CD4-positive, alpha-beta T cell (primary cell): ENCODE measurements at places on chromosomes 7 and 10.
A peak's percentile ranks its signal among the peaks of the same experiment; 100 is the strongest.

DNA sequence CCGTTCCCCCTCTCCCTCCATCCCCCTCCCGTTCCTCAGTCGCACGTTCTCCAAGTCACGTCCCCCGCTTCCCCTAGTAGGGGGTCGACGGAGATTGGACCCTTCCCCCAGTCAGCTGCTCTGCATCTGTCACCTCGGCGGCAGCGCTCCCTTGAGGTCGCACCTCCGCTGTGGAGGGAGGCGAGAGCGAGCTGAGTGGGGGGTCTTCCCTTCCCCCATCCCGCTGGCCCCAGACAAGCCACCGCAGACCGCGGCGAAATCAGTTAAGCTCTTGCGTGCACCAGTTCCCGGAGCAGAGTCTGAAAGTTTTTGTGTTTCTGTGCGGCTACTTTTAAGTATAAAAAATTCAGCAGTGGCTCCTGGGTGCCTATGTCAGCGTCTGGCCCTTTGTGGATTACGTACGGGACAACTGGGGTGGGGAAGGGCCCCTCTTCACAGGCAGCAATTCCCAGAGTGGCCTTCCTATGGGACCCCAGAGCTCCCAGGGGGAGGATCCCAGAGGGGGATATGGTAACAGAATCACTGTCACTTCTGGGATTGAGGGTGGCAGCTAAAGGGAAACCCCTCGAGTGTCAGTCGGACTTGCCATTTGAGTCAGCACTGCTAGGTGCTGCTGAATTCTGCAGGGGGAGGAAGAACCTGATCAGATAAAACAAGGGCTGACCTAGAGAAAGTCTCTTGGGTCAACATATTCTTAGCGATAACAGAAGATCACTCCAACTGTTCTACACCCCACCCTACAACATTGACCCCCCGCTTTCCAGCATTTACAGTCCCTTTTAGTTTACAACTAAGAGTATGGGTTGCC lies 12.5 kb upstream of the DDIT4 start:
- peaks cover 80% of the 10 kb centered on the region for H3K4me1 ChIP-seq
- H3K27me3 ChIP-seq = no peaks in the 10 kb centered on the region

DNA sequence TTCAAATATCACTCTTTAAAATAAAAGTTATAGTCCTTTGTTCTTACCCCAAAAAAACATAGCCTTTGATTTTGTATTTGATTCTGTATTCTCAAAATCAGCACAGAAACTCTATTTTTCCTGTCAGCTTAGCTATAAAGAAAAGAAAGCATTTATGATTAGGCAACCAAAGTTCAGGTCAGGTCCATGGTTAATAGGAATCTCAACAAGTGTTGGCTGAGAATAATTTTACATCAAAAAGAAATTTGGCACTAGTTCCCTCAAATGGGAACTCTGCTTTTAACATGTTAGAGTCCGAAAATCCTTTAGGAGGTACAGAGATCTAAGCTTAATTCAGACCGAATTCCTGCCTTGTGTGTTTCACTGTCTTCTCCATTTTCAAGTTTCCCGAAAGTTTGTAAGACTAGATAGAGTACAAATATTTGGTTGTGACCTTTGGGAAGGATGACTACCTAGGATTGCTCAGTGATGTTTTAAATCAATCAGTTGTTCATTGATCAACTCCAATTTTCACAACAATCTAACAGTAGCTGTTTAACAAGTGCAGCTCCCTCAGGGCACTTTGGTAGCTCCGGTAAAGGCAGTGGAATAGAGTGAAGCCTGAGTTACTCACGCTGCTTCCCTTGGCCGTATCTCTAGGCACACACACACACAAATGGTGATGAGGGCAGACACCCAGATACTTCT lies 8.8 kb upstream of the ENO4 start:
- DNase-seq = no peak
- H3K4me1 ChIP-seq = no peaks in the 10 kb centered on the region
- H3K27ac ChIP-seq = no peak overlapping the region
- no peaks in the 10 kb centered on the region for H3K36me3 ChIP-seq

- no peaks in the 10 kb centered on the region for H3K27me3 ChIP-seq
- H3K4me3 ChIP-seq = no peak overlapping the region
- no peak for DNase-seq
Measured at GRCh38 chr10:75498884-75499350, 67.5 kb downstream of the LRMDA start.

DNA sequence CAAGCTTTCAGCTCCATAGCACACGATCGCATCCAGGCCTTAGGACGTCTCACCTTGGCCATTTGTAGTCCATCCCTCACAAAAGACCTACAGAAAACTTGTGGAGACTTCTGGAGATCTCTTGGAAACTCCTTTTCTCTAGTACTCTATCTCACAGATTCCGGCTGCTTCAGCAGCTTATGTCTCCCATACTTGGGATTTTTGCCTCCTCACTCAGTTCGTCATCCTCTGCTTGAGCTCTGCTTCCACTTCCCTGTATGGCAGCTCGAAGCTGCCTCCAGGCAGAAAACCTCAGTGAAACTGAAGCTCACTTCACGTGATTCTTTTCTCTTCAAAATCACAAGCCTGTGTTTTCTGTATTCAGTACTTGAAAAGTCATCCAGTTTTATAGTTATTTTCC lies 178.7 kb upstream of the GDF10 start:
- H3K4me1 ChIP-seq = no peaks in the 10 kb centered on the region
- DNase-seq = no peak
- H3K27ac ChIP-seq = no peak overlapping the region
- no peaks in the 10 kb centered on the region for H3K27me3 ChIP-seq

DNA sequence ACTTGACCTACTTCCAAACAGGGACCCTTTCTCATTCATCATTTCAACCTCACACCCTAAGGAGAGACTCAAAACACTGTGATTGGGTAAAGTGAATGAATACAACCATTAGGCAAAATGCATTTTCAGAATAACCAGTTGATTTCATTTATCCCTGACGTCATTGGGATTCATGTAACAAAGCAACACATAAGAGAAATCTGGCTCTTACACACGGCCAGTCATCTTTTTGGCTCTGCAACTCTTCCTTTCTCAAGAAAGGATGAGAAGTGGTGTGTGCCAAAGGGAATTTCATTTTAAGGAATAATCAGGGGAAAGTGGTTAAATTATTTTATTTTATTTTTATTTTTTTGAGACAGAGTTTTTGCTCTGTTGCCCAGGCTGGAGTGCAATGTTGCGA lies 83.1 kb downstream of the CPVL start:
- H3K4me3 ChIP-seq = no peak overlapping the region
- no peaks in the 10 kb centered on the region for H3K27me3 ChIP-seq
- H3K4me1 ChIP-seq = no peaks in the 10 kb centered on the region
- no peak for DNase-seq
- H3K36me3 ChIP-seq = no peaks in the 10 kb centered on the region

- H3K27ac ChIP-seq = no peak overlapping the region
- H3K27me3 ChIP-seq = no peaks in the 10 kb centered on the region
- DNase-seq = no peak
- H3K4me1 ChIP-seq = no peaks in the 10 kb centered on the region
- no peak overlapping the region for H3K4me3 ChIP-seq
- H3K36me3 ChIP-seq = no peaks in the 10 kb centered on the region
Measured at GRCh38 chr7:17552952-17553351, 254.5 kb downstream of the AHR start.

- no peak overlapping the region for H3K4me3 ChIP-seq
- H3K27ac ChIP-seq = no peak overlapping the region
- no peak for DNase-seq
- no peaks in the 10 kb centered on the region for H3K4me1 ChIP-seq
Measured at GRCh38 chr10:129894698-129895097, 69.4 kb downstream of the EBF3 start.

DNA sequence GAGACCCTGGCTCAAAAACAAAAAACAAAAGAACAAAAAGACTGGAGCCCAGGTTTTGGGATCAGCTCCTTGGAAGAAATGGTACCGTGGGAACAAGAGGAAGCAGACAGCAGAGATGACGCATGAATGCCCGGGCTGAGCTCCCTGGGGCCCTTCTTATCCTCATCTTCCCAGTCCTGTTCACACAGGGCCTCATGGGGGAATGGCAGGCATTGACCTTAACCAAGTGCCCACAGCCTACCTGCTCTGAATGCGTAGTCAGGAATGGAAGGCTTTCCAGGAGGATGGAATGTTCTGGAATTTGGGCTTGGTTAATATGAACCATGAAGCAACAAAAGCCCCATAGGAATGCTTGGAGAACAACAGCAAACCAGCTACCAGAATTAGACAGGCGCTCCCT lies 154.7 kb downstream of the PRPF18 start:
- H3K4me3 ChIP-seq = no peak overlapping the region
- no peak overlapping the region for H3K27ac ChIP-seq
- H3K36me3 ChIP-seq = no peaks in the 10 kb centered on the region
- no peak for DNase-seq

DNA sequence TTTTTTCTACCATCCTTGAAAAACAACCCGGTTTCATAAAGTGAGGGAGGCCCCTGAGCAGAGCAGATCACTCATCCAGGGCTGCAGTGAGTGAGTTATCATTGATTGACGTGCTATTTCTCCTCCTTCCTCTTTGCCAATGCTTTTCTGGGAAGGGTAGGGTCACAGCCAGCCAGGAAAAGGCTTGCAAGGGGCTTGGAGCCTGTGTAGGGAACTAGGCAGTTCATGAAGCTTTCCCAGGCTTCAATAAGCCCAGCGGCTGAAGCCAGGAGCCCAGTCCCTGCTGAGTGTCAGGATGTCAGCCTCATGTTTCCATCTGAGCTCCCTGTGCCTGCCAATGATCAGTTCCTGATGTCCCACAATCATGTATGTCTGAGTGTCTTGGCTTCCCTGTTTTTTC lies 584.7 kb downstream of the GALNT17 start:
- H3K36me3 ChIP-seq = no peaks in the 10 kb centered on the region
- no peaks in the 10 kb centered on the region for H3K4me1 ChIP-seq
- peaks cover 2% of the 10 kb centered on the region for H3K27me3 ChIP-seq
- DNase-seq = no peak
- no peak overlapping the region for H3K4me3 ChIP-seq

GRCh38 chr7:22433710-22434460 lies 66.1 kb downstream of the STEAP1B start:
- no peak overlapping the region for H3K4me3 ChIP-seq
- H3K36me3 ChIP-seq = no peaks in the 10 kb centered on the region
- H3K4me1 ChIP-seq = no peaks in the 10 kb centered on the region
- H3K27me3 ChIP-seq = no peaks in the 10 kb centered on the region
- DNase-seq = no peak

- H3K4me3 ChIP-seq = no peak overlapping the region
- H3K36me3 ChIP-seq = no peaks in the 10 kb centered on the region
- DNase-seq = peak; percentile 41
- H3K4me1 ChIP-seq = no peaks in the 10 kb centered on the region
- no peaks in the 10 kb centered on the region for H3K27me3 ChIP-seq
Measured at GRCh38 chr7:94022550-94022949, 18.4 kb upstream of the BET1 start.

DNA sequence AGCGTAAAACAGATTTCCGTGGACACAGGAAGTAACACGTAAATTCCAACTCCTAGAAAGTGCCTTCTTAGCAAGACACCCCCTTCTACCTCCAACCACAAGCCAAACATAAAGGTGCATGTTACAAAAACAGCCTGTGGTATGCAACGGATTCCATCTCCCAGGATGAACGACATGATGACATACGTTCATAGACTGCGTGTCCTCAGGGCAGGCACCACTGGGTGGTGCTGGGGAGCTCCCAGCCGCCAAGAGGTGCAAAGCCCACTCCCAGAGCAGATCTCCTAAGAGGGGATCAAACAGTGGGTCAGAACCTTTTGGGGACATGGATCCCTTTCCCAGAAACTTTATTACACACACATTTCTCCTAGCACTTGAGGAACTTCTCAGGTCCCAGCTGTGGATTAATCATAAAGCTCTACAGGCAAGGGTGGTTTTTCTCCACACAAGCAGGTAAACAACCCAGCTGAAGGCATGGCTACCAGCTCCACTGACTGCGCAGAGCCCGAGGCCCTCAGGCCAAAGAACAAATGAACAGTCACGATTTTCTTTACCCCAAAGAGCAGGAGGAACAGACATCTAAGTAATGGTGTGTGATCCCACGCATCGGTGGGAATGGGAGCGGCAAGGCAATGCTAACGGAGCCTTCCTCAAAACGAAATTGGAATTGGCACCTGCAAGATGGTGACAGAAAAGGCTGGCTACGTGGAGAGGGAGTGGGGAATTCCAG lies 13.8 kb downstream of the PSAP start:
- H3K27me3 ChIP-seq = no peaks in the 10 kb centered on the region
- peaks cover 30% of the 10 kb centered on the region for H3K36me3 ChIP-seq
- no peak for DNase-seq

DNA sequence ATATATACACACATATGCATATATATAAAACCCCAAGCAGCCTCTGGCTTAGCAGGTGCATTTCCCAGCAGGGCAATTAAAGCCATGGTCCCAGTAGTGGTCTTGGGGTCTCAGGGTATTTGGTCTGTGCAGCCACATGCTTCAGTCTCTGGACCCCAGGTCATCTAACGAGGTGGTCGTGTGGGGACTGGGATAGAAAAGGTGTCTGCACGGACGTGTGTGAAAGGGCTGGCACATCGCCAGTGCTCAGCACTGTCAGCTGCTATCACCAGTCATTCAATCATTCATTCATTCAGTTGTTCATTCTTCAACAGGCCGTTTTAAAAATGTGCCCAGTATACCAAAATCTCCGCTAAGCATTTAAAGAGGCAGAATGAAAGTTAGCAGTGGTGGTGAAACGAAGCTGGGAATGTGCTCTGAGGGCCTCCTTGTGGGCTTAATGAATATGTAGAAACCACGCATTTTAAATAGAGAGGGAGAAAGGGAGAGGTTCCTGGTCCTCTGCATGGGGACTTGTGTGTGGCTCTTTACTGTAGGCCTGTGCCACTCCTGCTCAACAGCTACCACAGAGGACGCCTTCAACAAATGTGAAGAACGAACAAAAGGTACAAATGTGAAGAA lies 170.4 kb downstream of the EGFR start:
- H3K36me3 ChIP-seq = no peaks in the 10 kb centered on the region
- H3K4me3 ChIP-seq = no peak overlapping the region
- no peaks in the 10 kb centered on the region for H3K27me3 ChIP-seq
- no peak for DNase-seq
- no peak overlapping the region for H3K27ac ChIP-seq

- no peak overlapping the region for H3K4me3 ChIP-seq
- no peaks in the 10 kb centered on the region for H3K4me1 ChIP-seq
- H3K36me3 ChIP-seq = no peaks in the 10 kb centered on the region
- H3K27ac ChIP-seq = no peak overlapping the region
- DNase-seq = no peak
- peaks cover 8% of the 10 kb centered on the region for H3K27me3 ChIP-seq
Measured at GRCh38 chr7:121302214-121302745, 26.5 kb upstream of the WNT16 start.

DNA sequence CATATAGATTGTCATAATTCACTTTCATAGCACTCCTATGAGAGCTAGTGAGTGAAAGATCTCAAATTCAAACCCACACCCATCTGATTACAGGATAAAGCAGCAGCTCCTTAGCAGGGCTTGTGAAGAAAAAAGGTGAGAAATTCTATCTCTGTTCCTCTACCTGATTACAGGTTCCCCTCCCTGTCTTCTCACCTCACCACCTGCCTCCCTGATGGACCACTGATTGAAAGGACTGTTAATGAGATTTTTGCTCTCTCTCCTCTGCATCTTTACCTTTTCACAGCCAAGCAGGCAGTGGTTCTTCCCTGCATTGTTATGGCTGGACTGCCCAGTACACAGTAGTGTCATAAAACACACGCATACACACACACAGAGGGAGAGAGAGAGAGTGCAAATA lies 228.5 kb downstream of the MTERF1 start:
- no peaks in the 10 kb centered on the region for H3K27me3 ChIP-seq
- no peak overlapping the region for H3K27ac ChIP-seq
- no peak overlapping the region for H3K4me3 ChIP-seq
